ENCODE measurements at places on chromosomes 3 and 15.
A peak's percentile ranks its signal among the peaks of the same experiment; 100 is the strongest.

- peak; percentile 42 for DNase-seq
Observed at GRCh38 chr15:50675535-50676144, 11.0 kb downstream of the TRPM7 start.

DNA sequence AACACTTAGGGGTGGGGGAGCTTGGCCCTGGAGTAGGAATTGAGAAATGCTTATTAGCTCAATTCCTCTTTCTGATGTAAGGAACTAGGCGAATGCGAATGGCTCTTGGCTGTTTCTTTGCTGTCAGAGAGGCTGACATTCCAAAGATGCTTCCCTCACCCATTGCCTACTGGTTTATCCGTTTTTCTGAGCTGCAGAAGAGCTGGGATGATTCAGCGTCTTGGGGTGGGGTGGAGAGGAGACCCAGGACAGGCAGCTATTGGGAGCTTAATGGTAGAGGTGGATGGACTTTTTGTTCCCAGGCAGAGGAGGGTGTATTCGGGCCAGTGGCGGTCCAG lies 9.8 kb downstream of the PLEKHO2 start:
- peak; percentile 90 for DNase-seq

DNA sequence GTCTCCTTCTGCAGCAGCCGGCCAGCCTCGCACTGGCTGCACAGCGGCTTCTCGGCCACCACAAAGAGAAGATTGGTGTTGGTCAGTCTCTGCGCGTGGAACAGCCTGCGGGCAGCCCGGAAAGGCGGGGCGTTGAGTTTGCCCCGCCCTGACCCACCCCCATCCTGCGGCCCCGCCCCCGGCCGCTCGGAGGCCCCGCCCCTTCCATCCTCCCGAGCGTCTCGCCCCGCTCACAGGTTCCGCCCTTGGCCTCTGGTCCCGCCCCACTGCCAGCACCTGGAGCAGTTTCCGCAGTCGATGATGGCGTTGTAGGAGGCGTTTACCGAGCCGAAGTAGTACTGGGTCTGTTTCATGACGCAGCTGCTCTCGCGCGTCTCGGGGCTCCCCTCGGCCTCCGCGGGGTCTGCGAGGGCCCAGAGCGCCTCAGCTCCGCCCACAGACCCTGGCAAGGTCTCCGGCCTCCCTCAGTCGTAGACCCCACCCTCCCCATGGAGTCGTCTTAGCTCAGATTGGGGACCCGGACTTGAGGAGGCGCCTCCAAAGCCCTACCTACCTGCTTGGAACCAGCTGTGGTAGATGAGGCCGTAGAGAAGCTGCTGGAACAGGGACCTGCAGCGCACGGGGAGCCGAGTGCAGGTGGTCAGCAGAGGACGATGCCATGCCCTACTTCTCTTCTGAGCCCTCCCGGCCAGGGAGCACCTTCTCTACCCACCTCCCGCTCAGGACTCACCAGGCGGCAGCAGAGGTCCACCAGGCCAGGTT lies 5.9 kb upstream of the TMEM115 start:
- DNase-seq = peak; percentile 56

GRCh38 chr3:36908647-36909180 lies 36.1 kb downstream of the TRANK1 start:
- DNase-seq = no peak

DNA sequence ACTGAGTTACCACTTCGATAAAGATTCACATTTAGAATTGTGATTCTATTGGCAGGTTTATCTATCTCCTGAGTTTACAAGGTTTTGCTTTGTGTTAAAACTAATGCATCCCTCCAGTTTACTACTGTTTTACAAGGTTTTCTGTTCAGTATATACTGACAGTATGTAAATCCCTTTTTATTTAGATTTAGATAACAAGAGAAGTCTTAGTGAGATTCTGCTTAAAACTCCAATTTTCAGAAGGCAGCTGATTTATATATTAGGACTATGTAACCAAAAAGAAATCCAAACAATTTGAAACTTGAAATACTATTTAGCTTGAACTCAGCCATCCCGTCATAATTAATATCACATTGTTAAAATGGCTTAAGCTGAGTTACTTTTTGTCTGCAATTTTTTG lies 619.2 kb downstream of the NAALADL2 start:
- DNase-seq = peak; percentile 23

- peak; percentile 63 for DNase-seq
Observed at GRCh38 chr3:81816473-81817250, 55.2 kb upstream of the GBE1 start.

DNA sequence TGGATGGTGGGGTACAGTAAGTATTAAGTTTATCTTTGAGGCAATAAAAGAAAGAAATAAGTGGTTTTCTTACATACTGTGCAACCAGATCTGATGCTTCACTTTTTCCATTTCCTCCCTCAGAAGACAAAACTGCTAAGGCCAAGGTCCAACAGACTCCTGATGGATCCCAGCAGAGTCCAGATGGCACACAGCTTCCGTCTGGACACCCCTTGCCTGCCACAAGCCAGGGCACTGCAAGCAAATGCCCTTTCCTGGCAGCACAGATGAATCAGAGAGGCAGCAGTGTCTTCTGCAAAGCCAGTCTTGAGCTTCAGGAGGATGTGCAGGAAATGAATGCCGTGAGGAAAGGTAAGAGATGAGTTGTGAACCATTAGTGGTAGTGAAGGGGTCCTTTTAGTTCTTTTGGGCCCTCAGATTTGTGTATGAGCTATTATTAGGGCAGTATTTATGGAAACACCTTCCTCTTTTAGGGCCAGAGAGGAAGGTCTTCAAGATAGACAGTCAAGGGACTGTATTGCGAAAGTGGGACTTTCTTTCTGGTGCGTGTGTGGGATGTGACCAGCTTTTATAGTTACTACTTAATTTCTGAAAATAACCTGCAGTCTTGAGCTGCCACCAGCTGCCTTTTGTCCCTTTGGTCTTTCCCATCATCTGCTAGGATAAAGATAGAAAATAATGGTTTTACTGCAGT lies 4.6 kb downstream of the ALAS1 start:
- DNase-seq = no peak

DNA sequence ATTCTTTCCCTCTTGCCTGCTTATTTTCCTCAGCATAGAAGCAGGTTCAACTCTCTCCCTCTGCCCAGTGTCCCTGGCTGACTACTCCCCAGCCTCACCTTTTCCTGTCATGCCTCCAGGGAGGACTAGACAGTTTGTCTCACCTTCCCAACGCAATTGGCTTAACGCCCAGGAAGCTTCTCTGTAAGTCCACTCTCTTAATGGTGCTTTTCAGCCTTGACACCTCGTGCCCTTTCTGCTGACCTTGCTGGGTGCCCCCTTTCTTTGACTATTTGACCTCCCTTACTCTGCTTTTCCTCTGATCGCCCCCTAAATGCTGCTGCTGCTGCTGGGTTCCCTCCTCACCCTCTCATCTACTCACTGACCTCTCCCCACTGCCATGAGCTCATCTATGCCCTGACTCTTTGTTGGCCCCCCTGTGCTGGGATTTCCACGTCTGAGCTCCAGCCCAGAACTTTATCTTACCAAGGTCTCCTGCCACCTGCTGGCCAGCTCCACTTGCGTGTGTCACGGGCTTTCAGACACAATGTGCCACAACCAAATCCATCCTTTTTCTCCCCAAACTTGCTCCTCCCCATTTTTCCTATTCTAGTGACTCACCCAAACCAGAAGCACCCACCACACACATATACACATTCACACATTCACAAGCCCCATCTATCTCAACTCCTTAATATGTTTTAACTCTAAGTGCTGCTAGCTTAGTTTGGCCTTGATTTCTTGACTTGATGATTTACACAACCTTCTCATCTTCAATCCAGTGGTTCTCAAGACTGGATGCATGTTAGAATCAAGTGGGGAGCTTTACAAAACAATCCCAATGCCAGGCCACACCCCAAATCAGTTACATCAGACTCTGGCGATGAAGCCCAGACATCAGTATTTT lies 16.6 kb downstream of the EPB42 start:
- peak; percentile 68 for DNase-seq

GRCh38 chr15:94205366-94205765 lies 26.0 kb upstream of the MCTP2 start:
- DNase-seq = peak; percentile 91

DNA sequence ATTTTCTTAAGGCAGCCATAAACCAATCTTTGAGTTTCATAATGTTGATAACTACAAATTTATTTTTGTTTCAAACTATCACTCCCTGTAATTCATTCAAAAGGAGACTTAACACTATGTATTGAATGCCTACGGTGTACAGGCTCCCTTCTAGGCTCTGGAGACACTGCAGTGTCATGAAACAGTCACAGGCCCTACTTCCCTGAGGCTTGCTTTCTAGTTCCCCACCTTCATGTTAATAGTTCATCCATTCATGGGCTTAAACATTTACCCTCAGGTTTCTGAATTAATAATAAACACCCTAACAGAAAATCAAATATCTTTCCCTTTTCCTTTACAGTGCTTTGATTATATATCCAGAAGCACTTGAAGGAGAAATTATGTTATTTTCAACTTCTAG lies 168.7 kb downstream of the CHL1 start:
- no peak for DNase-seq

DNA sequence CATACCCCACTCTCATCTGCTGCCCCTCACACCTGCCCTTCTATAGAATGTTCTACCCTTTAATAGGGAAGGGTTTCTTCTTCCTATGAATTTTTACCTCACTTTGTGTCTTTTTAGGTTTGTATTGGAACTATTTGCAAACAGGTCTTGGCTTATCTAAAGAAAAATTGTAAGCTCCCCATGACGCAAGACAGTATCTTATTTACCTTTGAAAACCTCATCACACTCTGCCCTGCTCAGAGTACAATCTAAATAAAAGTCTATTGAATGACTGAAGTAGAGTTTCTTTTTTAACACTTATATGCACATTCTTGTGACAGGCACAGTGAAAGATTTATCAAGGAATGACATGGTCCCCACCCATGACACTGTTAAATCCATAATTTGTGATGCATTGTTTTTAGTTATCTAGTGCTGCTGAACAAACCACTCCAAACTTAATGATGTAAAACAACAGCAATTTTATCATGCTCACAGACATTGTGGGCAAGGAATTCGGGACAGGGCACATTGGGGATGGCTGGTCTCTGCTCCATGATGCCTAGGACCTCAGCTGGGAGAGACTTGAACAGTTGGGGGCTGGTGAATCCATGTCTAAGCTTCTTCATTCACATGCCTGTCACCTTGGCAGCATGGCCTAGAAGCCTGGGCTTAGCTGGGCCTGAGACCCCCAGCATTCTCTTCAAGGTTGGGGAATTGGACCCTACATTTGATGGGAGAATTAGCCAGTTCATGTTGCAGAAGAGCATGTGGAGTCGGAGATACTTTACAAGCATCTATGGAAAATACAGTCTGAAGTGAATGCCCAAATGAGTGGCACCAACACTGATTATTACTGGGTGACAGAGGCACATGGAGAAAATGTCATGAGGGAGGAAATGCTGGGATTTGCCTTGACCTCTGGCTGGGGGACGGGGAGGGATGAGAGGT lies 252.2 kb upstream of the CTDSPL start:
- no peak for DNase-seq

DNA sequence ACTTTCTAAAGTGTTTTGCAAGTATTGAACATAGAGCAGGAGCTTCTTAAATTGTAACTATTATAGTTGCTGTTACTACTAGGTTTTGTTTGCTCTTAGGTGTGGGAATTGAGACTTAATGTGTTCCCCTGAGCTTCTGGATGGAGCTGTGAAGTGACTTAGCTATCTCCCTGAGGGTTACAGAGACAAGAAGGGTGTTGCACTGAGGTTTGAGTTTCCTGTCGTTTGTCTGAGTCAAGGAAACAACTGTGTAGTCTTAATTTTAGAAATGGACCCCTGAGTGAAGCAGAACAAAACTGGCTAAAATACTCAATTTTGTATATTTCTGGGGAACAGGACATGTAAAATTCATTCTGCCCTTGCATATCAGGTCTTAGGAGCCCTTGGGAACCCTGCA lies 20.4 kb downstream of the TTC21A start:
- DNase-seq = no peak

- no peak for DNase-seq
Observed at GRCh38 chr15:86317384-86317740, 237.7 kb downstream of the AGBL1 start.

DNA sequence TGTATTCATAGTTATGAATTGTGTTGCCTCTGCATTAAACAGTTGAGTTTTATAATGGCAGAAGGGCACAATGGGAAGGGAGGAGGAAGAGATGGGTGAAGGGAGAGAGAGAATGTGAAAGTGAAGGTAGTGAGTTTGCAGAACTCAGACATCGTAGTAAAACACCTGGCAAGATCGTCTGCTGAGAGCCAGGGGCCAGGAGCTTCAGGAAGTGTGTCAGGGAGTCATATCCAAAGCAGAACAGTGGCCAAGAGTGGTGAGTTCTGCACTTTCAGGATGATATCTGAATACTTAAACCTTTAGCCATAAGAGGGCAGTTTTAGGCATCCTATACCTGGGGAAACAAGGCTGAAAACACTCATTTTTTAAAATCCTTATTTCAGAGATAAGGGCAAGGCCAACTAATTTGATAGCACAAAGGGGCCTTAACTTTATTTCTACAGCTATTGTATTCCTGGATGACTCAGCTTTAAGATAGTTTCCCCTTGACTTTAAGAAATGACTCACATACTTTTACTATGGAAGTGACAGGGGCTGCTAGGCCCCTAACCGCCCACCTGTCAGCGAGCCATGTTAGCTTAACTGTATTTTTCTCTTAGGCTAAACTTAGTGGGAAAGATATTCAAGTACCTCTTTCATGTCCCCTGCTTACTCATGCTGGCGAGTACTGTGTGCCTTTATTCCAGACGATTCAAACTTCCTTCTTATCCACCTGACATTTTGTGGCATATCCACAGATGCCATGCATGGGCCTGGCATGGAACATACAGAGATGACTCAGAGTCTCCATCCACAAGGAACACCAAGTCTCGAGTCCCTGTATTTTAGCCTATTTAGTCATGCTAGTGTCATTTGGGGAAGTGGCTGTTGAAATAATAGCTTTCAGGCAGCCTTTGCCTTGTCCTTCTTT lies 53.9 kb downstream of the RLBP1 start:
- peak; percentile 36 for DNase-seq

- peak; percentile 38 for DNase-seq
Observed at GRCh38 chr3:128736601-128737000, 10.6 kb downstream of the RAB7A start.

DNA sequence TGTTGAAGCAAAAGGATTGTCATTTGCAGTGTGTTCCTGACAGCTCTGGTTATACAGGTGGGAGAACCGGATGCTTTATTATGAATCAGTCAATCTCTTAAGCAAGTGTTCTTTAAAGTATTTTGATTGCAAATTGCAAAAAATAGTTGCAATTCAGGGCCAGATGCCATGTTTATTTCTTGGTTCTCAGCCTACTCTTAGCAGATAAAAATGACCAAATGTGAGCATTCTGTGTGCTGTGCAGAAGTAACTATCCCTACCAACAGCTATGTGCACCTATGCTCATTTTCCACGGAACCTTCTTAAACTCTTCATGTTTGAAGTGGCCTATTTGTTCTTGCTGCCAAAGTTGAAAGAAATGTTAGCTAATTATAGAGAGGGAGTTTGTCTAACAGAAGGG lies 262.3 kb upstream of the RASGRP1 start:
- DNase-seq = no peak

All from fibroblast of skin of abdomen (primary cell).